Sigmoid colon (tissue), 7 donors: ENCODE measurements at places on chromosomes 16 and 17. TPM values are rescaled to one million over a fixed set of nuclear protein-coding genes. Genes with fewer than 3 reads are reported as not detected.

SOX8 gene
- 2.5 TPM for polyA plus RNA-seq

DPEP3 gene
- 0.09 TPM for polyA plus RNA-seq

SHCBP1 gene
- 6.8 TPM for polyA plus RNA-seq

CSHL1 gene
- polyA plus RNA-seq, result not detected

SERPINF2 gene
- 12.9 TPM for polyA plus RNA-seq

KRTAP2-1 gene
- polyA plus RNA-seq, result not detected

OTOA gene
- 0.22 TPM for polyA plus RNA-seq

LPO gene
- not detected for polyA plus RNA-seq
